ENCODE measurements at places on chromosomes 4 and X.
A peak's percentile ranks its signal among the peaks of the same experiment; 100 is the strongest.

DNA sequence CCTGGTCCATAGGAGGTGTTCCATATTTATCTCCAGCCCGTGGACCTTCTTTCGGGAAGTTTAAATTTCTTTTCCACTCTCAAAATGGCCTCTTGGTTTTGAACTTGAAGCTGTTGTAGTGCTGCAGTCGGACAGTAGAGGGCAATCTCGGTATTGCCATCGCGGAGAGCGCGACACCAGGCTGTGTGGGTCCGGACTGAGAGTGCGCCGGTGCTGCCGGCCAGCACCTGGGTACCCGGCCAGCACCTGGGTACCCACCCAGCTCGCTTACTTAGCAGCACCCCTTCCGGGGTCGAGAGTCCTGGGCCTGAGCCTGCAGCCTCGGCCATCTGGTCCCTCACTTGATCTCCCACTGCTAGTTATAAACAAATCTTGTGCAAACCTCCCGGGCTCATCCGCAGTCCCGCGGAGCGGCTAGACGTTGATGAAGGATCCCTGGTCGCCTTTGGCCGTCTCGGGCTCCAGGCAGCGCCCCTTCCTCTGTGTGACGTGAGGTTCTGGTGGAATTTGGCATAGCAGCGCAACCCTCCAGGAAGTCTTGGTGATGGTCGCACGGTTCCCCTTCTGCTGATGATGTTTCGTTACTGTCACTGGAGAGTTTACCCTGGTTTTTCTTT lies 18.0 kb downstream of the FAM9A start:
- peak; percentile 6 for DNase-seq

DNA sequence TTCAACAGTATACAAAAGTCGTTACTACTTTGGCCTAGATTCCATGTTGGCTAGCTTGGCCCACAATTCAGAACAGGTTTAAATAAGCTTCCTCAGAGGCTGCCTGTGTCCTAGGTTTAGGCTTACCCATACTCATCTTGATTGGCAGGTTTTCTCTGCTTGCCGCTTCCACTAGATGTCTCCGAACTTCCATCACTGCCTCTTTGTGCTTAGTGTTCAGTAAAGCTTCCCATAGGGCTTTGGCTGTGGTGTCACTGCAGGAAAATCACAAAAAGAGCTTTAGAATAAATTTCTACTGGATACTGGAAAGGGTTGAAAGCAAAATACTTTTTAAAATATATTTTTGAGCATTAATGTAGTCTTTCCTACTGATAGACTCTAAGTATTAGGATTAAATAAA lies 52.4 kb downstream of the SCFD2 start:
- no peak for DNase-seq

GRCh38 chr4:166481055-166481454 lies 608.0 kb downstream of the TLL1 start:
- no peak for DNase-seq

GRCh38 chr4:147633643-147634042 lies 16.4 kb downstream of the TMEM184C start:
- no peak for DNase-seq

- no peak for DNase-seq
These were observed 255.1 kb upstream of the KCNIP4 start for GRCh38 chr4:22203711-22204011.

DNA sequence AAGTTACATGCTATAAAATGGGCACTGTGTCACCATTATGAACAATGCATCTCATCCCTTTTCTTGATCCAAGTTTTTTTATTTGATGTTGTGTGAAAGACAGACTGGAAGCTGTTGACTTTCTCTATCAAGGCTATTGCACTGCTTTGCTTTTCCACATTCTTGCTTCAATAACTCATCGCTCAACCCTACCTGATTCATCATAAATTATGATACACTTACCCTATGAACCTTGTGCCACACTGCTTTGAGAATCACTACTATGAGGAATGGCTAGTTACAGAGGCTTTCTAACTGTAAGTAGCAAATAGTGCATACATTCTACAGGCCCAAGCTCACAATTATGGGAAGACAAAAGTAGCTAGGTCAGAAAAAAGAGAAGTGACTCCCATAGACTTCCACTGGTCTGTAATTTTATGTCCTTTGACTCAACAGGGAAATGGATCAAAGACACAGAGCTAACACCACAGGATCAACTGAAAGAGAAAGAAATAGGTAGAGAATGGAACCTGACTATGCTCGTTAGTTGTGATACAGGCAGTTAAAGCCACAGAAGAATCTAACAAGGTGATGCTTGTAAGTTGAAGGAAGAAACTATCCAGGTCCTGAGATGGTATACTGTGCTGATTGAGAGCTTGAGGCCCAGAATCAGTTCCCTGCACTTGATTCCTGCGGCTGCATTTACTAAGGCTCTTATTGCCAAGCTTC lies 163.5 kb downstream of the PPP3CA start:
- no peak for DNase-seq

DNA sequence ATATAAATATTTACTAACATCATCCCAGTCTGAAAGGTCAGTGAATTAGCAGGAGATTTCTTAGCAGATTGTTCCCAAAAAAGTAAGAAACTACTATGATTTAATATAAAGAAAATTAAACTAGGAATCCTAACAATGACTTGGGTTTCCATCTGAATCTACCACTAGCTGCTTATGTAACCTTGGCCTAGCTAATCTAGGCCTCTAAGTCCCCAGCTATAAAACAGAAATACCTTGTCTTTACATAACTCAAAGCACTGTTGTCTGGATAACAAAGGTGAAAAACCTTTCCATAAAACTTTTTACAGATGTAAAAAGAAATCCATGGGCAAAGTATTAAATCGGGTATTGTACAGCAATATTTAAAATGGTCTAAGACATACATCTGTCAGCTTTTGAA lies 3.0 kb downstream of the FBXL5 start:
- DNase-seq, result no peak

DNA sequence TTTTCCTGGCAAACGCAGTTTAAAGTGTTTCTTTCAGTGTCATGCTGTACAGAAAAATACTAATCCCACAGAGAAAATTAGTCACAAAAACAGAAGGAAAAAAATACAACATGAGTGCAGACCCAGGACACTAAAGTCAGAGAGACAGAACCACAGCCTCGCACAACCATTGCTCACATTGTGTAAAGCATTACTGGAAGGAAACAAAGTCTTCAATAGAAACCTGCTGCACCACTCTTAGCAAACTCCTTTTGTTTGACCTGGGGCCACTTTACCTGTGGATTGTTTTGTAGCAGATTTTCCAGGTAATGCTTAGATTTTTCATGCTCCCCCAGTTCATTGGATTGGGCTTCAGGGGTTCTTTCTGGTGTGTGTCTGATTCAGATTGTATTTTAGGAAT lies 131.8 kb upstream of the TMLHE start:
- no peak for DNase-seq

- no peak for DNase-seq
These were observed 253.6 kb upstream of the DIPK2B start for GRCh38 chrX:45454290-45454689.

- DNase-seq, result no peak
These were observed 58.0 kb upstream of the PTPN13 start for GRCh38 chr4:86536151-86536550.

GRCh38 chrX:133056341-133056740 lies 40.6 kb downstream of the USP26 start:
- no peak for DNase-seq

DNA sequence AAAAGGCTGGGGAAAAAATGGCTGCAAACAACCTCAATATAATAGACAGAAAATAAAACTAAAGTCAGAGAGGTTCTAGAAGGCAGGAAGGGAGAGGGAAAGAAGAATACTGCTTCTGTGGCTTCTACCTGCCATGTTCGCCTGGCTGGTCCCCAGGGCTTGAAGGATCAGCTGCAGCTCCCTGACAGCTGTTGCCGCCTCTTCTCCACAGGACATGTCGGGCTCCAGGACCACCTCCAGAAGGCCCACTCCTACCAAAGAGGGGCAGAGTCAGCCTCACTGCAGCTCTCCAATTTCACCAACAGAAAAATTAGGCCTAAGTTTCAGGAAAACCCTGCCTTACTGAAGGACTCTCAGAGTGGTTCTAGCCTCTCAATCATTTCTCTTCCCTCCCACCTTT lies 44.9 kb downstream of the GATB start:
- DNase-seq, result no peak

DNA sequence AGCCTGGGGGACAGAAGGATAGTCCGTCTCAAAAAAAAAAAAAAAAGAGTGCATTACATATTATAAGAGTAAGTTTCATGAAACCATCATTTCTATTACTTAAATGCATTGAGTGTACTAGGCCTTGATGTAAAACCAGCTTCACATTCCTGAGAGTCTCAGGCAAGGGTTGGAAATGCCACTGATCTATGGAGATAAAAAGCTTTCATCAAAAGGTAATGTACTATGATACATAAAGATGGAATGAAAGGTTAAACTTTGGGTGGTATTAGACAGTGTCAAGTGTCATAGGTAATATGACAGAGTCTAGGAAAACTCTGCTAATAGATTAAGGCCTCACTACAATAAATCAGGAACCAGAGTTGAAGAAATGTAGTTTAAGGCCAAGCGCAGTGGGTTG lies 7.4 kb downstream of the CFAP97 start:
- DNase-seq, result no peak

DNA sequence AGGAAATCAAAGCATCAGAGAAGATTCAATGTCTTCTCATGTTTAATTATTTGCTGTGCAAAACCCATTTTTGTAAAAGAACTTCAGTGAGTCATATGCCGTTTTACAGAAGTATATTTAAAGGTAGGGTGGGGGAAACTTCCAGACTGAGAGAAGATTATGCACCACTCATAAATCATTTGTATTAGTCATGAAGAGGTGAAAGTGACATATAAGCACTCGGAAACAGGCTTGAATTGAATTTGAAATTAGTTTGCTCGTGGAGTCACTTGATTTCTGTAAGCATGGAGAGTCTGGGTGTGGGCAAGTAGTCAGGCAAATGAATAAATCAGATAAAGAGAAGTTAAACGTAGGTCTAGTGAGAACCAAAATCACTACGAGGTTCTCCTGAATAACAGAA lies 335.1 kb downstream of the ANK2 start:
- DNase-seq, result no peak

DNA sequence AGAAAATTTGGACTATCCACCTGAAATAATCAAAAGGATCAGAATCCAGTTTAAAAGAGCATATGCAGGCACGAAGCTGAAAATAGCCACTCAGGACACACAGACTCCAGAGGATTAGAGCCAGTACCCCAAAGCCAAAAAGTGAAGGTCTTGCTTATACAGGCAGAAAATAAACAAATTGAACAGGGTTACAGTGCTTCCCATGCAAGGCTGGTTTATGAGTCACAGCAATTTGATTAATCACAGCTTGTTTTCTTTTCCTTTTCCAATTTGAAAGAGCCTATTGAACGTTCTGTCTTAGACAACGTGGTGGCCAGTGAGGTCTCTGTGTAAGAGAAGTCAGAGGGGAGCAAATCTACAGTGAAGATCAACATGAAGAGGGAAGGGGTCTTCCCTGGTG lies 10.2 kb downstream of the HGFAC start:
- no peak for DNase-seq

GRCh38 chrX:97743014-97743413 lies 859.3 kb downstream of the RPA4 start:
- no peak for DNase-seq

DNA sequence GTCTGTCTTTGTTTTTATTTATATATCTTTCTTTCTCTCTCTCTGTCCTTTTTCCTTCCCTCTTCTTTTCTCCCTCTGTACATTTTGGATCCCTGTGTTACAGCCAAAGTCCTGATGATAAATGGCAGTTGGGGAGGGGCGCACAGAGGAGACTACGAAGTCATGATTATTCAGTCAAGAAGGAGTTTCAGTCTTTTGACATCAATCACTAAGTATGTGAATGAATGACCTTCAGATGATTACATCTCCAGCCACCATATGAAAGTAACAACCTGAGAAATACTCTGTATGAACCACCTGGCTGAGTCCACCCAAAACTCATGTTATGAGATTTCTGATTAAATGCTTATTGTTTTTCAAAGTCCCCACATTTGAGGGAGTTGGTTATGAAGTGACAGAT lies 45.0 kb downstream of the UGT2B7 start:
- no peak for DNase-seq

DNA sequence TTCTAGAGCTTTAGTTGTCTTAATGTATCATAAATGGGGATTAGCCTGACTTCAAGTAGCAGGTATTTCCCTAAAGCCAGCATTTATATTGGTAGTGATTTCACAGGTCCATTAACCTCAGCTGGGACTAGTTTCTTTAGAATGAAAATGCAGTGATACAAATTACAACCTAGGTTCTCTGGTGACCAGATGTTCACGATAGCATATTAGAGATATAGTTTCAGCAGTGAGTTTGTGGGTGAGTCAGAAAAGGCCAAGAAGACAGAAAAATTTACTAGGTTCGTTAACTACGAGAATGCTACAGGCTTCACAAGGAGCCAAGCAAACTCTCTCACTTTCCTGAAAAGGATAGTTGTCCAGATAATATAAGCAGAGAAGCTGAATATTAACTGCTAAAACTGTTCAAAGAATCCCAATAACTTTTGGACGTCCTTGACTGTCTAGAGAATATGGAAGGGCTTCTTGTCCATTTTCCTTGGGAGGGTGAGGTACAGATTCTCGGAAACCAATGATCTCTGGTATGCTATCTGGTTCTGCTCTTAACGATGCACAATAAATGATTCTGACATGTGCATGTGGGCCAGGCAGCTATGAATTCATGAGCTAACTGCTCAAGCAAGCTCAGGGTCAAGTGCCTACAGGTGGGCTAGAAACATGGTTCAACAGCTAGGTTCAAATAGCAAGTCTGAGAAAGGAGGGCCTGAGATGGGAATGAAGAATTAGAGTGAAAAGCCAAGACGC lies 6.0 kb upstream of the SPCS3 start:
- no peak for DNase-seq

- no peak for DNase-seq
These were observed 4.6 kb downstream of the FAT4 start for GRCh38 chr4:125319311-125319710.

DNA sequence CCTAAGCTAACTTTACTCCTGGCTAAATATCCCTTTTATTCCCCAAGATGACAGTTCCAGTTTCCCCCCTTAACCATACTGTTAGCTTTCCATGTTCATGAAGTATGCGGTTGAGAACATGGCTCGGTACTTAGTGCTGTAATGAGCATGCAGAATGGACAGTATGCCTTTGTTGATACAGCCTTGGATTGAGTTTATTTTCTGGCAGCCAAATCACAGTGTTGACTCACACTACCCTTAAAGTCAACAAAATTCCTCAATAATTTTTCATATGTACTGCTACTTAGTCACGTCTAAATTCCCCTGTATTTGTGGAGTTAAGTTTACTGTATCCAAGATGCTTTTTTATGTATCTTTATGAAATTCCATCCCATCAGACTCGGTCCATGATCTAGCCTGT lies 1.4 kb upstream of the VEGFC start:
- DNase-seq, result no peak

DNA sequence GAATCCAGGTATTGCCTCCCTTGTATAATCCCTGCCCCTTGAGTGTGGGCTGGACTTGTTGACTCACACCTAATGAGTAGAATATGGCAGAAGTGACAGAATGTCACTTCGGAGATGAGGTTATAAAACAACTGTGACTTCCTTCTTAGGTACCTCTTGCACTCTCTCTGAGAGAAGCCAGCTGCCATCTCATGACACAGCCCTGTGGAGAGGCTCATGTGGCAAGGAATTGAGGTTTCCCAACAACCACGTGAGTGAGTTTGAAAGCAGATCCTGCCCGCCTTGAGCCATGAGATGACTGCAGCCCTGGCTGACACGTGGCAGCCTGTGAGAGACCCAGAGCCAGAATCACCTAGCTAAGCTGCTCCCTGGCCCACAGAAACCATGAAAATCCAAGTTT lies 13.5 kb downstream of the ASB11 start:
- DNase-seq, result no peak
